Fibroblast of lung (primary cell): ENCODE measurements at places on chromosomes 2 and 18.

DNA sequence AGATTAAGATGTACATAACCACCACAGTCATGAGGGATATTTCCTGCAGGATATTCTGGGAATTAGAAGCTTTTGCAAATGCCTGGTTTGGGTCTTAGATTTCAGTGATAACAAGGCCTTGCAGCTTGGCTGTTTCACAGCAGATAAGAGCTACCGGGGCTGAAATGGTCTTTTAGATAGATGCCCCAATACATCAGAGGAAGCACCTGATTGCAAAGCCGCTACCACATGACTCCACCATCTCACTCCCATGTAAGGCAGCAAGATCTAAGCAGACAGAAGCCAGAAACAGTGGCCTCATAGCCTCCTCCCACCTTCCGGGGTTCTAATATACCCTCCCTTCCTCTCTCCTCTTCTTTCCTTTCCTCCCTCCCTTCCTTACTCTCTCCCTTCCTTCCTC is 31.1 kb upstream of the EPG5 start:
- no peaks in the 10 kb centered on the region for H3K4me1 ChIP-seq
- no peaks in the 10 kb centered on the region for H3K27me3 ChIP-seq
- H3K27ac ChIP-seq = no peak overlapping the region
- H3K36me3 ChIP-seq = peaks cover 2% of the 10 kb centered on the region
- no peak for DNase-seq

GRCh38 chr18:12703664-12704063 is 822 bp downstream of the PSMG2 start:
- no peaks in the 10 kb centered on the region for H3K4me1 ChIP-seq
- H3K27me3 ChIP-seq = no peaks in the 10 kb centered on the region
- DNase-seq = peak; percentile 20
- no peaks in the 10 kb centered on the region for H3K36me3 ChIP-seq

DNA sequence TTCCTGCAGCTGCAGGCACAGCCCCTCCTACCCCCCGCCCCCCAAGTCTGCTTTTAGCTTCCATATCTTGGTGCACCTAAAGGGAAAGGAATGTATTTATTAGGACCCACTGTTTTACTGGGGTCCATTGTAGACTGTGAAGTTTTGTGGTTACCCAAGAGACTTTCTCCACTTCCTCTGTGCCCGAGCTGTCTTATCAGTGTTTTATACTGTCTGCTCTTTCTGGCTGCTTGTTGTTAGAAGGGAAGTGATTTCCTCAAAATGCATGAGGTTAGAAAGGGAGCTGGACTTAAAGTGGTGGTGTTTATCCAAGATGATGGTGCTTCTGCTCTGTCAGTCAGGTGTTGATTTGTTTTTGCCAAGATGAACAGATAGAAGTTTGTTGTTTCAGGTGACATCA is 85.0 kb downstream of the PTH2R start:
- DNase-seq = no peak
- H3K36me3 ChIP-seq = no peaks in the 10 kb centered on the region
- no peak overlapping the region for H3K4me3 ChIP-seq

GRCh38 chr2:3902131-3902530 is 198.8 kb downstream of the DCDC2C start:
- DNase-seq = no peak
- no peak overlapping the region for H3K27ac ChIP-seq
- H3K36me3 ChIP-seq = no peaks in the 10 kb centered on the region
- H3K27me3 ChIP-seq = no peaks in the 10 kb centered on the region

DNA sequence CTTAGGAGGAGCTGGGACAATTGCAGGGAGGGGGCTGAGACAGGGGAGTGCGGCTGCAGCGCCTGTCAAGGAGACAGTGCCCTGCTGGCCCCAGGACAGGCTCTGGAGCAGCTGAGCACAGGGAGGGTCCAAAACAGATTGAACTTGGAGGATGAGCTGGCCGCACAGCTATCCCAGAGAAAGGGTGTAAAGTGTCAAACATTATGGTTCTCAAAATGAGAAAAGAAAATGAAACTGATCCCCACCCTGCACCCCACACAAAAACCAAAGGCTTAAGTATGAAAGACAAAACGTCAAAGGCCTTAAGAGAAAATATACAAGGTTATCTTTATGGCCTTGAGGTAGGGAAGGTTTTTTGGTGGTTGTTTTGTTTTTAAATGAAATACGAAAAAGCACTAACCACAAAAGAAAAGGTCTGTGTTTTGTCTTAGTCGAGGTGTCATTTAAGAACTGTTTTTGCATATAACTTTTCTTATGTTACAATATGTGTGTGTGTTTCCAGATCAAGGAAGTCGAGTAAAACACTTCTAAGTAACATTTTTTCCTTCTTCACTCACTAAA is 111.8 kb downstream of the HDAC4 start:
- no peaks in the 10 kb centered on the region for H3K27me3 ChIP-seq
- peaks cover 5% of the 10 kb centered on the region for H3K4me1 ChIP-seq
- no peak for DNase-seq
- peak overlapping the region; percentile 42 for H3K27ac ChIP-seq

- H3K4me3 ChIP-seq = no peak overlapping the region
- H3K27me3 ChIP-seq = no peaks in the 10 kb centered on the region
- DNase-seq = no peak
- H3K36me3 ChIP-seq = no peaks in the 10 kb centered on the region
Measured at GRCh38 chr18:725646-726045, 13.2 kb upstream of the ENOSF1 start.
